ENCODE measurements at places on chromosomes 2 and 18.

DNA sequence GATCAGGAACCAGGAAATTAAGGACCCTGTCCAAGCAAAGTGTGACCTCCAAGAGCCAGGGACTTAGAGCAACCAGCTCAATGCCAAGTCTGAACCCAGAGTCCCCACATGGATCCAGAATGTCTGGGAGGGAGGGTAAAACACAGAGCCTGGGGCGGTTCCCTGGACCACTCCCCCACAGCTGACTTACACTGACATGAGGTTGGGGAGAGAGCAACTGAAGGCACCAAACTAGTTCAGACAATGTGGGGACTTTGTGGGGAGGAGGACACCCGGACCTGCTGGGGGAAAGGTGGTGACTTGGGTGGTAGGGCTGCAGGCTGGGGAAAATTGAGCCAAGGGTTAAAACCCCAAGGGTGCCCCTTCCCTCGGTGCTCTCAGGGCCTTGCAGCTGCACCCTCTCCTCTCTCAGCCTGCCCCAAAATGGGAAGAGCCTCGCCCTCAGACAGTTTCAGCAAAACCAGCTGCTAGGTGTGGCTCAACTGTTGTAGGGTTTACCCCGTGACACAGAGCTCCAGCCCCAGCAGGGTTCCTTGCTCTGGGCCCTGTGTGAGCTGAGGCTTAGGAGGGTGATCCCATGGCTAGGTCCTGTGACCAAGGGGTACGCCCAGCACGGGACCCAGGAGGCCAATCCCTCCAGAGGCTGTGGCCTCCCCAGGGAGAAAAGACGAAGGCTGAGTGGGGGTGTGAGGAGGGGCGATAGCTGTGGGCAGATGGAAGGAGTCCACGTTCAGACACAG is 28.6 kb downstream of the MARCO start:
- no peaks in the 10 kb centered on the region for H3K27me3 ChIP-seq
- H3K36me3 ChIP-seq = no peaks in the 10 kb centered on the region
- no peak overlapping the region for H3K4me3 ChIP-seq
- no peak for DNase-seq
- no peak overlapping the region for H3K27ac ChIP-seq
- H3K4me1 ChIP-seq = no peaks in the 10 kb centered on the region

GRCh38 chr2:145374165-145374564 is 854.2 kb upstream of the ZEB2 start:
- no peaks in the 10 kb centered on the region for H3K4me1 ChIP-seq
- H3K4me3 ChIP-seq = no peak overlapping the region
- DNase-seq = no peak
- H3K27me3 ChIP-seq = no peaks in the 10 kb centered on the region
- no peak overlapping the region for H3K27ac ChIP-seq
- H3K36me3 ChIP-seq = no peaks in the 10 kb centered on the region

- no peak overlapping the region for H3K27ac ChIP-seq
- peak overlapping the region; percentile 1 for H3K4me3 ChIP-seq
- H3K4me1 ChIP-seq = peaks cover 4% of the 10 kb centered on the region
- DNase-seq = no peak
- no peaks in the 10 kb centered on the region for H3K27me3 ChIP-seq
Observed at GRCh38 chr2:9473985-9474360, 378 bp upstream of the IAH1 start.

- H3K27ac ChIP-seq = no peak overlapping the region
- H3K4me3 ChIP-seq = no peak overlapping the region
- H3K4me1 ChIP-seq = no peaks in the 10 kb centered on the region
Observed at GRCh38 chr18:38579764-38580163, 1014.2 kb upstream of the CELF4 start.

- H3K27me3 ChIP-seq = no peaks in the 10 kb centered on the region
- no peak overlapping the region for H3K4me3 ChIP-seq
- no peak overlapping the region for H3K27ac ChIP-seq
- H3K36me3 ChIP-seq = no peaks in the 10 kb centered on the region
- H3K4me1 ChIP-seq = no peaks in the 10 kb centered on the region
- DNase-seq = peak; percentile 62
Observed at GRCh38 chr18:44986933-44987332, 306.2 kb downstream of the SETBP1 start.

GRCh38 chr2:237227592-237228280 is 142.0 kb downstream of the COPS8 start:
- no peak overlapping the region for H3K4me3 ChIP-seq
- H3K27ac ChIP-seq = peak overlapping the region; percentile 66
- peaks cover 3% of the 10 kb centered on the region for H3K36me3 ChIP-seq

DNA sequence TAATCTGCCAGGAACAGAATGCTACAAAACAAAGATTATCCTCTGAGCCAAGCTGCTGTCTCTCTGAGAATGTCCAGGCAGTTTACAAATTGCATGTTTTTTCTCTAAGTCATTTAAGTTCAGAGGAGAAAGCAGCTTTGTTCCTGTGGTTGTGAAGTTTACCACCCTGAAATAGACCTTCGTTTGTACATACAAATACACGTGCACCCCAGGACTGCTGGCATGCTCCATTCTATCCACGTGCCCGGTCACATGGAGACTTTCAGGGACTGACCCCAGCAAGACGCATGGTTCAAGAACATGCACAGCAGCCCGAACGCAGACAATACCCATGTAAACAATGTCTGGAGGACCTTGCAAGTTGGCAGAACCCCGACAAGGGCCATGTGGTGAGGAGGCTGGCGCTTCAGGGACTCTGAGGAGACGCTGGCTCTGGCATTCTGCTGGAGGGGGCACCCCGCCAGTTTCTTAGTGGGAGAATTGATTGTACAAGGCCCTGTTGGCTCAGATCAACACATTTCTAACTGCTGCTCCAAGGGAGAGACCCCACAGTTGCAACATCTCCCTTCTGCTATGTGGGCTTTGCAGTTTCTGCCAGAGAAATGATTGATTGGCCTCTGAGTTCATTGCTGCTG is 33.3 kb downstream of the FAM178B start:
- H3K36me3 ChIP-seq = no peaks in the 10 kb centered on the region
- H3K4me3 ChIP-seq = no peak overlapping the region
- H3K4me1 ChIP-seq = peaks cover 8% of the 10 kb centered on the region
- H3K27ac ChIP-seq = no peak overlapping the region
- DNase-seq = peak; percentile 55

GRCh38 chr2:198383392-198383791 is 579.0 kb downstream of the PLCL1 start:
- H3K27ac ChIP-seq = no peak overlapping the region
- no peaks in the 10 kb centered on the region for H3K27me3 ChIP-seq
- H3K4me3 ChIP-seq = no peak overlapping the region
- H3K36me3 ChIP-seq = no peaks in the 10 kb centered on the region
- H3K4me1 ChIP-seq = no peaks in the 10 kb centered on the region
- DNase-seq = no peak

GRCh38 chr2:144132357-144132756 is 387.6 kb downstream of the ZEB2 start:
- no peaks in the 10 kb centered on the region for H3K4me1 ChIP-seq
- H3K4me3 ChIP-seq = no peak overlapping the region
- DNase-seq = peak; percentile 71
- H3K27ac ChIP-seq = no peak overlapping the region
- no peaks in the 10 kb centered on the region for H3K27me3 ChIP-seq
- H3K36me3 ChIP-seq = no peaks in the 10 kb centered on the region

- no peaks in the 10 kb centered on the region for H3K36me3 ChIP-seq
- no peak within 1 kb of the TSS for H3K4me3 ChIP-seq
- no peak for DNase-seq
- no peak within 1 kb of the TSS for H3K27ac ChIP-seq
Observed at GRCh38 chr2:95296880-95297487, at the start of gene KCNIP3. TSS of gene KCNIP3 (plus strand) at chr2:95297347. CDS start at chr2:95297439, 92 bp downstream.

DNA sequence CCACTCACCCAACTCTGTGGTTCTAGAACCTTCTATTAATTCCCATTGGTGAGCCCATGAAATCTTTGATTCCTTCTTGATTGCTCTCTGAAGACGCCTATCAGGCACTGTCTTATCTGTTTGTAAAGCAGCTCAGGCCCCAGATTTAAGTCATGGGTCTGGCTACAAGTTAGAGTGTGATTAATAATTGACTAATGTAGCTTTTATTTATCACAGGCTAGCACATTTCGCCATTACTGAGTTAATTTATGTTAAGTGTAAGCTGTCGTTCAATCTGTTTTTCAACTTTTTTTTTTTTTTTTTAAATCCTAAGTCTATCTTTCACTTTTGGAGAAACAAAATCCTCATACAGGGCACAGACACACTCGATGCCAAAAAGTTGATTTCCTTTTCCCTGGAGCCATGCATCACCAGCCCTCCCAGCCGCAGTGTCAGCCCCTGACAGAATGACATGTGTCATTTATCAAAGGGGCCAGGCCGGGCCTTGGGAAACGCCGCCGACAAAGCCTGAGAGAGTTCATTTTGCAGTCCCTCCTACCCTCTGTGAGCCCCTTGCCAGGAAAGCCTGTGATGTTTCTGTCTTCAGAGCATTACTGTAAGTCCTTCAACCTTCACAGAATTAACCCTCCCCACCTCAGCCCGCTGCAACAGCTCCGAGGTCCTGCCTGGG is 15.8 kb downstream of the TSHZ1 start:
- no peaks in the 10 kb centered on the region for H3K36me3 ChIP-seq
- H3K4me3 ChIP-seq = peak overlapping the region; percentile 72
- no peaks in the 10 kb centered on the region for H3K27me3 ChIP-seq
- H3K27ac ChIP-seq = no peak overlapping the region
- peaks cover 8% of the 10 kb centered on the region for H3K4me1 ChIP-seq
- DNase-seq = no peak

DNA sequence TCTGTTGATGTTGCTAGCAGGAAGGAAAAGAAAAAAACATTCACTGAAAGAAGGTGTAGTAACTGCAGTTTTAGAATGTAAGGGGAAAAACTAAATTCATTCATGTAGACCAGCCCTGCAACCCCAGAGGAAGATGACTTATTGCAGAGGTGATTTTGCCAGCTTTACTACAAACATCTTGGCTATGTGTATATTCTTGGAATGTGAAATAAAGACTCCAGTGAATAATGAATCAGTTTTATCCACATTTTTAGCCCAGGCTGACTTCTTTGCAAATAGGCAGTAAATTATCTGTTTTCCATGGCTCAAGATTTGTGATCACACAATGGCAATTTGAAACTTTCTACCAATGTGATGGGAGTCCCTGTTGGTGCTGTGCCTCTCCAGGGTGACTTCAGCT is 206.1 kb upstream of the SETBP1 start:
- no peak overlapping the region for H3K27ac ChIP-seq
- no peaks in the 10 kb centered on the region for H3K27me3 ChIP-seq
- H3K36me3 ChIP-seq = no peaks in the 10 kb centered on the region
- peaks cover 6% of the 10 kb centered on the region for H3K4me1 ChIP-seq

- H3K27ac ChIP-seq = peak overlapping the region; percentile 35
- H3K36me3 ChIP-seq = peaks cover under 1% of the 10 kb centered on the region
- H3K4me3 ChIP-seq = no peak overlapping the region
- H3K4me1 ChIP-seq = peaks cover 2% of the 10 kb centered on the region
- no peak for DNase-seq
- no peaks in the 10 kb centered on the region for H3K27me3 ChIP-seq
Observed at GRCh38 chr2:63029058-63029457, 21.6 kb upstream of the OTX1 start.

GRCh38 chr18:10928011-10928771 is 221.2 kb downstream of the PIEZO2 start:
- peak; percentile 67 for DNase-seq
- peaks cover 9% of the 10 kb centered on the region for H3K4me1 ChIP-seq
- peak overlapping the region; percentile 82 for H3K27ac ChIP-seq

GRCh38 chr2:73111073-73112025 is 1.4 kb downstream of the RAB11FIP5 start:
- peak overlapping the region; percentile 90 for H3K27ac ChIP-seq
- peaks cover 10% of the 10 kb centered on the region for H3K36me3 ChIP-seq
- H3K27me3 ChIP-seq = no peaks in the 10 kb centered on the region
- H3K4me1 ChIP-seq = peaks cover 28% of the 10 kb centered on the region

DNA sequence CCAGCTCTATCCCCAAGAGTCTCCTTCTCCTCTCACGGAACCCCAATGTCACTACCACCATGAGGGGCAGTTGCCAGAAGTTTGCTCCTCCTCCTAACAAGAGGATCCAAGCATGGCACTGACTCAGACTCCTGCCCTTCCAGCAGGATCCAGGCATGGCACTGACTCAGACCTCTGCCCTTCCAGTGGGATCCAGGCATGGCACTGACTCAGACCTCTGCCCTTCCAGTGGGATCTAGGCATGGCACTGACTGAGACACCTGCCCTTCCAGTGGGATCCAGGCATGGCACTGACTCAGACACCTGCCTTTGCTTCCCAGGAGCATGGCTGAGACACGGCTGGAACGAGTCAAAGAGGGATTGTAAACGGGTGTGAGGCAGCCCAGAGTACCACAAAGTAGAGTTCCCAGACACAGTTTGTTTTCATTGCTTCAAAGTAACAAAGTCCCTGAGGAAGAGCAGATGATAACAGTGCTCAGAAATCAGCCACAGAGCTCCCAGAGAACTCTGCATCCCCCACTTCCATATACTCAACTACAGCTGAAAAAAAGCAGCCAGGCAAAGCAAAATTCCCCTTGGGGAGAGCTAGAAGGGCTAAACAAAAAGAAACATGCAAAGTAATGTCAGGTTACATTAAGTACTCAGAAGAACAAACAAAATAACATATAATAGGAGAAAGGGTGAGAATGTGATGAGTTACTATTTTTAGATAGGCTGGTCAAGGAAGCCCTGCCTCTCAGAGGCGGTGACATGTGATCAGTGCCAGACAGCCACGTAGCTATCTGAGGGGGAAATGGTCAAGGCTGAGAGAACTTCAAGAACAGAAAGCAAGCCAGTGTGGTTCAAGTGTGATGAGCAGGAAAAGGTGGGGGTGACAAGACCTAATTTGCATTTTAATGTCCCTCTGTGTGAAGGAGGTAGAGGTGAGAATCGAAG is 3.0 kb downstream of the BUB1 start:
- peak overlapping the region; percentile 8 for H3K27ac ChIP-seq
- H3K27me3 ChIP-seq = no peaks in the 10 kb centered on the region
- H3K4me1 ChIP-seq = peaks cover 6% of the 10 kb centered on the region

- no peak overlapping the region for H3K27ac ChIP-seq
- H3K4me3 ChIP-seq = no peak overlapping the region
- peaks cover 11% of the 10 kb centered on the region for H3K4me1 ChIP-seq
- no peaks in the 10 kb centered on the region for H3K27me3 ChIP-seq
Observed at GRCh38 chr18:76482267-76482666, 12.8 kb downstream of the ZNF516 start.

- H3K27ac ChIP-seq = no peak overlapping the region
- H3K4me1 ChIP-seq = no peaks in the 10 kb centered on the region
- H3K36me3 ChIP-seq = peaks cover 45% of the 10 kb centered on the region
- H3K4me3 ChIP-seq = no peak overlapping the region
- no peak for DNase-seq
Observed at GRCh38 chr2:199329466-199329865, 128.3 kb downstream of the SATB2 start.

GRCh38 chr2:149331023-149331400 is 625 bp downstream of the LYPD6 start:
- peak overlapping the region; percentile 81 for H3K4me3 ChIP-seq
- no peak overlapping the region for H3K27ac ChIP-seq
- H3K36me3 ChIP-seq = no peaks in the 10 kb centered on the region
- H3K27me3 ChIP-seq = peaks cover 4% of the 10 kb centered on the region
- DNase-seq = no peak
- H3K4me1 ChIP-seq = peaks cover 8% of the 10 kb centered on the region

GRCh38 chr2:12168791-12169388 is 422.5 kb downstream of the LPIN1 start:
- DNase-seq = peak; percentile 88
- no peaks in the 10 kb centered on the region for H3K27me3 ChIP-seq
- peaks cover 2% of the 10 kb centered on the region for H3K4me1 ChIP-seq
- H3K27ac ChIP-seq = no peak overlapping the region

GRCh38 chr18:61982475-61982874 is 89.7 kb upstream of the RNF152 start:
- H3K36me3 ChIP-seq = no peaks in the 10 kb centered on the region
- no peaks in the 10 kb centered on the region for H3K4me1 ChIP-seq
- H3K4me3 ChIP-seq = no peak overlapping the region
- H3K27ac ChIP-seq = no peak overlapping the region
- no peaks in the 10 kb centered on the region for H3K27me3 ChIP-seq

Data from mesenchymal stem cell (in vitro differentiated cells and primary cell).